Left renal pelvis (tissue), 4 donors: ENCODE measurements at places on chromosomes 12 and 14.

DNA sequence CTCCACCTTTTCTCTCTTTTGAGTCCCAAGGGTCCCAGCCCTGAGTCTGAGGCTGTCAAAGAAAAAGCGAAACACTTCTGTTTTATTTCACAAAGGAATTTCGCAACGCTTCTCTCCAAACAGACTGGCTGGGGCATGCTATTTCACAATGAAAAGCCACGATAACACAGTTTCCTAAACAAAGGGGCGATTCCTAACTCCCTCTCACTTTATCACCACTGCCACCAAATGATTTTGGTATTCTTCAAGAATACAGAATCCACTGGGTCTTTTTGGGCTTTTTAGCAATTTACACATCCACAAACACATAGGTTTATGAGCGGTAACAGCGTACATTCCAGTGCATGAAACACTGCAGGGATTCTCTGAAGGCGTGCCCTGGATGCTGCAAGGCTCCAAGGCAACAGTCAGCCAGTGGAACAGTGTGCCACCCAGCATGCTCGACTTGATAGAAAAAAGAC is 161.2 kb downstream of the DAD1 start:
- DNase-seq = no peak

DNA sequence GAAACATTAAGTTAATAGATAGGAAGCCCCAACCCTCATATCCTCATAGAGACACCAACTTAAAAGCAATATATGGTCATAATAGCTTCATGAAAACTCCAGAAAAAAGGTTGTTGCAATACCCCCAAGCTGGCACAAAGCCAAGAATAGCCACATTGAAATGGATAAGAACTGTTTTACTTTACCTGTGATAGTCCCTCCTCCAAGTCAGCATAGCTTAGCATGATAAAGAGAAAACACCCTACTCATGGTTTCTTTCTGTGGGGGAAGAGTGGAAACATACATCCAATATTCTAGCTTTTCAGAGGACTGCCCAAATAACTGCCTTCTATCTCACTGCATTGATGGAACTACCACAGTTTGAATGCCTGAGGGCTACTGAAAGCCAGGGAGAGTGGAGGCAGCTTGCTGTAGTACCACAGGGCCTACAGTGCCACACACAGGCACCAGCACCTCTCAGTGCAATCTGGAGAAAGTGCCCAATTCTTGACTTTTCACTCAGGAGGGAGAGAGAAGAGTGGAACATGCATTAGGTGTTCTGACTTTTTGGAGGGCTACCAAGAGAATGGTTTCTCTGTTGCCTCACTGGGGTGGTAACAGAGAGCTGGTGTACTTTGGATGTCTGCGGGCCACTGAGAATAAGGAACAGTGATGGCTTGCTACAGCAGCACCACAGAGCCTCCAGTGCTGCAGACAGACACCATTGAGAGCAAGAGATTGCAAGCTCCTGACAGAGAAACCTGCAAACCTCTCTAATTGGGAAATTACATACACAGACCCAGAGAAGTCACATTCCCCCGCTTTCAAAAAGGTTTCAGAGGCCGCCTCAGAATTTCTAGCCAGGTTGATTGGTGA is 157.1 kb upstream of the GARIN2 start:
- no peak for DNase-seq

GRCh38 chr14:51901475-51902024 is 41.1 kb downstream of the GNG2 start:
- DNase-seq = no peak

DNA sequence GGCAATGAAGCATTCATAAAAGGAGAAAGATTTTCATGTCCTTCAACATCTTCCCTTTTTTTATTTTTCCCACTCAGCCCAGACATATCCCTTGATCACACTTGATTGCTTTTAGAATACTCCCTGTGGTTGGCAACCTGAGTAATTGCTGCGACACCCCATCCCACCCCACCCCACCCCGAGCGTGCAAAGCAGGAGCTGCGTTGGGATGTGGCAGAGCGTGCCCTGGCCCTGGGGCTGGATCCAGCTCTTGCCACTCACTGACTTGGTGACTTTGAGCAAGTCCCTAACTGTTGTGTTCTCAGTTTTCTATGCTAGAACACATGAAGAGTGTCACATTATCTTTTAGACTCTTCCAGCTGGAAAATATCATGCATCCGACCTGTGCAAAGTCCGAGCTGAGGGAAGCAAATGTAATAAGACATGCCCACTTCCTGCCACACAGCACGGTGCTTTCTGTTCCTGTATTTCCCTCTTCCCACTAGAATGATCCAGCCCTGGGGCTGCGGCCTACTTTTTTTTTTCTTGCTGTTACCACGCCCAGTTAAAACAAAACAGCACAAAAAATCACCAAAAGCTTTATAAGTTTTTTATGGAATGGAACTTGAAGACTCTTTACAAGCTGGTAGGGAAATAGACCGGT is 4.0 kb downstream of the ASCL4 start:
- DNase-seq = no peak

GRCh38 chr14:59283361-59283760 is 94.9 kb downstream of the DAAM1 start:
- DNase-seq = no peak

- DNase-seq = no peak
Observed at GRCh38 chr14:73785834-73786635, 65.6 kb upstream of the PTGR2 start.

DNA sequence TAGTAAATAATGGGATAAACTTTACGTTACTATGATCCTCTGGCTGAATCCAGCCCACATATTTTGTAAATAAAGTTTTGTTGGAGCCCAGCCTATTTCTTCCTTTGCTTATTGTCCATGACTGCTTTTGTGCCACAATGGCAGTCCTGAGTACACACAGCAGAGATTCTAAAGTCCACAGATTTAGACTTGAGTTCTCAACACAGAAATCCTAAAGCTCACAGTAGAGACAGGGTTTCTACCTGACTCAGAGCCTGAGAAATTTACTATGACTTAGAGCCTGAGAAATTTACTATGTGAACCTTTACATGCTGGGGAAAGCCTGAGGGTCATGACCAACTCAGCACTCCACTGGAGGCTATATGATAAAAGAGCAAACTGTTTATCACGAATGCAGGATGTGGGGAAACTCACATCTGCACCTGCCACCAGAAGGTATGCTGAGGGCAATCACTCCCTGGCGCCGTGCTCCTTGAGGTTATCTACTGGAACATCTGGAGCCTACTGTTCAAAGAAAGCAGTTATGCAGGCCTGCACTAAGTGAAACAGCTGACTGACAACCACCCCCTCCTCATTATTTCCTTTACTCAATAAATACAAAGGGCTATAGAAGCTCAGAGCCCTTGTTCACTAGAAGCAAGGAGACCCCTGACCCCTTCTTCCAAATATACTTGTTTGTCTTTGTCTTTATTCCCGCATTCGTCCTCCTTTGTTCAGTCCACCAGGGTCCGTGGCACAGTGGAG is 52.6 kb upstream of the BICD1 start:
- no peak for DNase-seq

- no peak for DNase-seq
Observed at GRCh38 chr12:131273291-131273845, 319.7 kb downstream of the ADGRD1 start.

DNA sequence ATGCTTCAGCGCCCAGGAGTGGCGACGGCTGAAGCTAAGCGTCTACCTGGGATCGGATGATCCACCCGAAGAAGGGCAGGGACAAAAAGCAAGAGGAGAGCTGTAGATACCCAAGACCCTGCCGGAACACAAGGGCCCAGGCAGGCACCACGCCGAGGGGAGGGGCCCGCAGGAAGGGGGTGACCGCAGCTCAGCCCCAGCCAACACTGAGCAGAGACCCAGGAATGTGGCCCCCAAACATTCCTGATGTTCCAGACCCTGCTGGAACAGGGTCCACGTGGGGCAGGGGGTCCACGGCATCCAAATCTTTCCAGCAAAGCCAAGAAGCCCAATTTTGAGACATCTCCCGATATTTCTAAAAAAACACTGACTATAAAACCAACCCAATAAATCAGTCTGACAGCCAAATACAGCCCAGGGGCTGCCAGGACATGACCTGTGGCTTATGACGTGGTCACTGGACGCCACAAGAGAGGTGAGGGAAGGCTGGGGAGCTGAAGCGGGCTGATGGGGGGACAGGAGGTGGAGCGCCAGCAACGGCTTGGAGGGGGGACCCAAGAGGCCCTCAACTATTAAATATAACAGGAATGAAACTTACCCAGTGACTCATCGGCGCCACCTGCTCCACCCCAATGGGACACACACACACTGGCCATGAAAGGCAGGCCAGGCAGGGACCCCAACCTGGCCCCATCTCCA is 58.9 kb downstream of the NCOR2 start:
- DNase-seq = no peak

DNA sequence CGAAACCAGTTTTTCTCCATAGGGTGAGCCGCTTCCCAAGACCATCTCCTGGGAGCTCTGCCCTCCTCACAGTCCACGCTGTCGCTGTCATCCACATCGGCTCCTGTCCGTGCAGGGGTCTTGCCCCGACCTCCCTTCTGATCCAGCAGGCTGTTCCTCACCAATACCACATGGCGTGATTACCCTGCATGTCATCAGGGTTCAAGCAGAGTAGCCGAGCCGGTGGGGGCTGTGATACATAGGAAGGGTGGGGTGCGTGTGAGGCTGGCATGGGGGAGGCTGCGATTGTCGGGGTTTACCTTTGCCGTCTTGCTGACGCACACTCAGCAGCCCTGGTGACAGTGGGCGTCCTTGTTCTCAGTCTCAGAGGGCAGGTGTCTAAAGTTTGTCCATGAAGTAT is 17.0 kb downstream of the TEDC1 start:
- no peak for DNase-seq

- no peak for DNase-seq
Observed at GRCh38 chr14:87067591-87067990, 925.4 kb downstream of the GALC start.

GRCh38 chr14:21440859-21441258 is 15.1 kb downstream of the CHD8 start:
- DNase-seq = no peak

- no peak for DNase-seq
Observed at GRCh38 chr12:49017891-49018260, 700 bp downstream of the PRKAG1 start.

DNA sequence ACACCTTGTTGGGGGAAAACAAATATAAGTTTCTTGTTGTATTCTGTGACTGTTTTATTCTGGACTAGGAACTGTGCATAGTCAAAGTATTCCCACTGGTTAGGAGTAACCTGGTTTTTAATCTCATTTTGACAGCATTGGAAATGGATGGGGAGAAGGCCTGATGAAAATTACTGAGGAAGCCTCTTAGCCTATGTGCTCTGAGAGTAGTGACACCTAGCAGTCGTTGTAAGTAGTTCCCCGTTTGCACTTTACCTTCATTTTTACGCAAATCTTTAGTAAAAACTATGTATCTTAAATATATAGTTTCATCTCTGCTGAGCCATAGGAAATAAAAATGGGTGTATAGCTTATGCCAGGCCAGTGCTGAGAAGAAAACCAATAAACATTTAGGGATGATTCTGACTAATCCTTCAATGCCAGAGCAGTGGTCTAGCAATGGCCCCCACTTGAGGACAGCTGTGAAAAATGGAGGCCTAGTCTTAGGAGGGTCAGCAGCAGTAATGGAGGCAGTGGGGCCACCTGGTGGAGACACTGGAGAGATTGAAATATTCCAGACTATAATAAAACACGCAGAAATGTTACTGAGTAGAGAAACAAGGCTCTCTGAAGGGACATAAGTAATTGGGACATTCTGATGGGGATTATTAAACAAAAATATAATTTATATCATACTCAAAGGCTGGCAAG is 133.2 kb upstream of the NOVA1 start:
- DNase-seq = no peak

GRCh38 chr12:57765698-57766463 is 997 bp downstream of the CYP27B1 start:
- DNase-seq = no peak

DNA sequence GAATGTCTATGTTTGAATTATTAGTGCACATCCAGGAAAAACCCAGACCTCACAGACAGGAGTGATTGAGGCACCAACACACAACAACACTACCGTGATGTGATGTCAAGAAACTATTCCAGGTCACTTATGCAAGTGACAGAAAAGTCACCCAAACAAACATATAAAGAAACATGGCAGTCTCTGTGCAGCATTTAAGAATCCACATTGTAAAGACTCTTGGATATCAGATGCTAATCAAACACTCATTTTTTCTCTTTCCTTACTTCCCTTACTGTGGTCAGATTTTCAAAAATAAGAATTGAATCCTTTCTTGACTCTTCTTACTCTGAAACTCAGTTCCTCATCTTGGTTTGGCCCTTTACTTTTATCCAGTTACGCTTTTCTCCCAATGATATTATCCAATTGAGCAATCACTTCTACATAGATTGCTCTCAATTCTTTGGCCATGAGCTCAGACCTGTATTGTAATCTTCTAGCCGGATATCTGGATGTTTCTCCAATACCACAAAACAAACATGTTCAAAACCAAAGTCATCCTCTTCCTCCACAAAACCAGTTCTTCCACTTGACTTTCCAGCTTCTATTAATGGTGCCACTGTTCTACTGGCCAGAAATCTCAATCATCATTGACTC is 115.4 kb downstream of the DUSP6 start:
- DNase-seq = no peak

DNA sequence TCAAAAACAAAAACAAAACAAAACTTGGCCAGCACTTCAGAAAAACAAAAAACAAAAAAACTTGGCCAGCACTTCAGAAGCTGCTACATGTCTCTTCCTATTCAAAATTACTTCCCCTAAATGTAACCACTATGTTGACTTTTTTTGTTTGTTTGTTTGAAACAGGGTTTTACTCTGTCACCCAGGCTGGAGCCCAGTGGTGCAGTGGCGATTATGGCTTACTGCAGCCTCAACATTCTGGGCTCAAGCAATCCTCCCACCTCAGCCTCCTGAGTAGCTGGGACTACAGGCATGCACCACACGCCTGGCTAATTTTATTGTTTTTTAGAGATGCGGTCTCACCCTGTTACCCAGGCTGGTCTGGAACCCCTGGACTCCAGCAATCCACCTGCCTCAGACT is 38.0 kb upstream of the PPP4R3A start:
- DNase-seq = no peak

GRCh38 chr12:48796976-48797375 is 8.1 kb upstream of the ADCY6 start:
- no peak for DNase-seq

- no peak for DNase-seq
Observed at GRCh38 chr12:131432532-131433260, 278.2 kb upstream of the SFSWAP start.

DNA sequence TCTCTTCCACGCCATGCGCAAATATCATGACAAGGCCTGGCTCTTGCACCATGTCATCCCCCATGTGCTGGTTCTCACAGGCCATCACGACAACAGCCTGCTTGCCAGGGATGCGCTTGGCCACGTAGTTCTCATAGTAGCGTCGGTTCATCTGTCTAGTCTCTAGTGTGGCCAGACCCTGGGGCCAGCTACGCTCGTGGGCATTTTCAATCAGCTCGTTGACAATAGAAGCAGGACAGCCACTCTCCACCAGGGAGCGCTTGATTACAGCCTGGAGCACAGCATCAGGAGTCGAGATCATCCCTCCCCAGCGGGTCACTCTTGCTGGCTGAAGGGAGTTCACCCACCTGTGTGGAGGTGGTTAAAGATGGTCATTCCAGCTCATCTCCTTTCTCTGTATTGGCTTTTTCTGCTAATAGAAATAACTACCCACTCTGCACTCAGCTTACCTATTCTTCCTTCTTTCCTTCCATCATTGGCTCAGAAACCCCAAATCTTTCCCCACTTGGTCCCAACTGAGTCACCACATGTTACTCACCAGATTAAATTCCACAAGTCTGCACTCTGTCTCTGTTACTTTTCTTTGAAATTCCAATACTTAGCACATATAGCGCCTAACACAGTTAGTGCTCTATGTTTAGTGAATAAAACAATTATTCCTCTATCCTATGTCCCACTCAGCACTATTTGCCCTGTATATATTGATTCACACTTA is 15.1 kb downstream of the RNF41 start:
- no peak for DNase-seq

GRCh38 chr12:131528144-131528543 is 182.7 kb upstream of the SFSWAP start:
- no peak for DNase-seq
